ENCODE measurements at places on chromosomes 7 and 10. TPM values are rescaled to one million over a fixed set of nuclear protein-coding genes. Genes with fewer than 3 reads are reported as not detected.

GRCh38 chr10:96880575-96880974 lies 48.5 kb downstream of the LCOR start:
- H3K4me3 ChIP-seq: no peak overlapping the region
- no peak for DNase-seq
- no peaks in the 10 kb centered on the region for H3K27me3 ChIP-seq
- H3K36me3 ChIP-seq: no peaks in the 10 kb centered on the region
- H3K4me1 ChIP-seq: no peaks in the 10 kb centered on the region
- no peak overlapping the region for H3K27ac ChIP-seq

- DNase-seq: no peak
- no peaks in the 10 kb centered on the region for H3K4me1 ChIP-seq
- H3K27me3 ChIP-seq: no peaks in the 10 kb centered on the region
- H3K36me3 ChIP-seq: no peaks in the 10 kb centered on the region
Measured at GRCh38 chr7:108613949-108614381, 44.3 kb downstream of the DNAJB9 start.

GRCh38 chr10:117420768-117421167 lies 45.5 kb upstream of the PDZD8 start:
- no peak for DNase-seq
- no peaks in the 10 kb centered on the region for H3K4me1 ChIP-seq
- H3K36me3 ChIP-seq: no peaks in the 10 kb centered on the region
- no peak overlapping the region for H3K27ac ChIP-seq
- no peaks in the 10 kb centered on the region for H3K27me3 ChIP-seq
- no peak overlapping the region for H3K4me3 ChIP-seq

GRCh38 chr10:8183241-8183704 lies 128.8 kb downstream of the GATA3 start:
- no peak overlapping the region for H3K27ac ChIP-seq
- H3K4me3 ChIP-seq: no peak overlapping the region
- H3K27me3 ChIP-seq: no peaks in the 10 kb centered on the region
- no peaks in the 10 kb centered on the region for H3K36me3 ChIP-seq

GRCh38 chr7:104371216-104371979 lies 43.0 kb downstream of the LHFPL3 start:
- no peak overlapping the region for H3K4me3 ChIP-seq
- no peaks in the 10 kb centered on the region for H3K27me3 ChIP-seq
- no peaks in the 10 kb centered on the region for H3K36me3 ChIP-seq
- DNase-seq: no peak
- H3K4me1 ChIP-seq: no peaks in the 10 kb centered on the region

GRCh38 chr7:69422574-69422985 lies 175.7 kb upstream of the AUTS2 start:
- no peak overlapping the region for H3K4me3 ChIP-seq
- no peaks in the 10 kb centered on the region for H3K36me3 ChIP-seq
- DNase-seq: no peak
- H3K27me3 ChIP-seq: no peaks in the 10 kb centered on the region
- H3K4me1 ChIP-seq: no peaks in the 10 kb centered on the region

GRCh38 chr10:79048639-79049550 lies 19.9 kb upstream of the ZMIZ1 start:
- H3K27ac ChIP-seq: no peak overlapping the region
- DNase-seq: no peak
- H3K36me3 ChIP-seq: no peaks in the 10 kb centered on the region
- no peaks in the 10 kb centered on the region for H3K27me3 ChIP-seq
- no peak overlapping the region for H3K4me3 ChIP-seq

- no peak overlapping the region for H3K4me3 ChIP-seq
- DNase-seq: no peak
- H3K27me3 ChIP-seq: no peaks in the 10 kb centered on the region
- no peaks in the 10 kb centered on the region for H3K36me3 ChIP-seq
Measured at GRCh38 chr7:130486954-130487436, 4.9 kb upstream of the MEST start.

- no peaks in the 10 kb centered on the region for H3K27me3 ChIP-seq
- peaks cover 4% of the 10 kb centered on the region for H3K4me1 ChIP-seq
- H3K27ac ChIP-seq: peak within 1 kb of the TSS; percentile 91
Measured at GRCh38 chr7:77537136-77537777, at the start of gene PTPN12. Gene PTPN12, plus strand, starts transcription at chr7:77537295. Its CDS starts 252 bp downstream, at chr7:77537547.

Gene NPY4R2
- not detected for total RNA-seq

Gene SGCE
- 92.2 TPM for total RNA-seq

Gene STEAP1B
- 1.0 TPM for total RNA-seq

Gene MSMB
- total RNA-seq: not detected
